Thymus (tissue), 14 donors: ENCODE measurements at places on chromosomes 1 and 21. TPM values are rescaled to one million over a fixed set of nuclear protein-coding genes. Genes with fewer than 3 reads are reported as not detected.

Gene EPHA8
- not detected for total RNA-seq

Gene CFHR2
- 0.09 TPM for total RNA-seq

Gene SPRR2G
- total RNA-seq, result 0.19 TPM

Gene POU3F1
- total RNA-seq, result 0.09 TPM

Gene TDRD5
- 0.52 TPM for total RNA-seq
